ENCODE measurements at places on chromosomes 5 and 9.

- no peak for DNase-seq
These were observed 274.2 kb upstream of the DAB2 start for GRCh38 chr5:39698838-39699560.

DNA sequence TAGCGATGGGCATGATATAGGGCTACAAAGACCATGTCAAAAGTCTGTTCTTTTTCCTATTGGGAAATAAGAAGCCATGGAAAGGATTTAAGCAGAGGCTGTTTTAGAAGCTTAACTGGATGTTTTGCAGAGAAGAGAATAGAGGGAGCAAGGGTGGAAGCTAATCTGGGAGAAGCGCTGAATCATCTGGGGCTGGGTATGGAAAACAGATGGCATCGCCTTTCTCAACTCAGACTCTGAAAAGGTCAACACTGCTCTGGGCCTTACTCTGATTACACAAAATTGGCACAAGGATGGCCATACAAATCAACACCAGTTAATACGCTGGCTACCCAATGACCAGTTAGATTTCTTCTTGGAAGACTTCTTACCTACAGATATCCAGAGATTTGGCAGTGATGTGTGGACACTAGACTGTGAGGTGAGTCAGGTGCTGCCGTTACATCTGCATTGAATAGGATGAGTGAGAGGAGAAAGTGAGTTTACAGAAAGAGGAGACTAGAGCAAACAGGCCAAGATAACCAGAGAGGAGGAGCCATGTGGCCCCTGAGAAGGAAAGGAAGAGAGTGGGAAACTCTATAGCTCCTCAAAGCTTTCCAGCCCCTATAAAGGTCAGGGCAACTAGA lies 6.2 kb upstream of the TCERG1 start:
- DNase-seq: no peak

DNA sequence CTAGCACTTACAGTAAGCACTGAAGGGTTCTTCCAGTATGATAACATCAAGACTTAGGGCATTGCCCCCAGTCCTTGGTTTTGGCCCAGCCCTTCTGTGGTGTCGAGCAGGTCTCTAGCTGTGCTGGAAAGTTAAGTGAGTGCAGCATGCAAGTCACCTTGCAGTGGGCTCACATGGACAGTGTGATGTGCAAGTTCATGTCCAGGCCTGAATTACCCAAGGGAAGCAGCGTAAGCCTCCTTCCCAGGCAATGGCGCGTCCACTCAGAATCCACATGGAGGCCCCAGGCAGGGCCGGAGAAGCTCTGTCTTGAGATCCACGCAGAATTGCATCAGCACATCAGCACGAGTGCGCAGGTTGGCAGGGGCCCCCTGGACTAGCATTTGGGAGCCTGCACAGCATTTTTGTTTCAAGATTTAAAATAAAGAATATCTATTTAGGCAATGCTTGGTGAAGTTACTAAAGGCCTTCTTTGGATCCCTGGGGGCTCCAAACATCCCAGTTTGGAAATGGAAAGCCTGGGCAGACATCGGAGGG lies 108.4 kb upstream of the ALDH1B1 start:
- DNase-seq: peak; percentile 75

GRCh38 chr9:6460189-6460768 lies 47.3 kb downstream of the UHRF2 start:
- no peak for DNase-seq

DNA sequence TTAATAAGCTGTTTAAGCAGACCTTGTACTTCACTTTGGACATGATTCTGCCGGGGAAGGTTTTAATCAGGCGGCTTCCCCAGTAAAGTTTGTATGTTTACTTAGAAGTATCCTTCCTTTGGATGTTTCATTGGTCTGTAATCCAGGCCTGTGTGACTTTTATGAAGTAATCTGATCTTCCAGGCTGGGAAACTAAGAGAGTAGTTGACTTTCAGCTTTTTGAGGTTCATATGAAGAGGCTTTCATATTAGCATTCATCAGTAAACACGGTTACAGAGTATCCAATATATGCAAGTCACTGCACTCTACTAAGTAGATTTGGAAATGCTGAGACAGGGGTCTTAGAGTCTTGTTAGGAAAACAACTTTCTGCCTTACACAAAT lies 1.1 kb downstream of the DNAJC21 start:
- no peak for DNase-seq

DNA sequence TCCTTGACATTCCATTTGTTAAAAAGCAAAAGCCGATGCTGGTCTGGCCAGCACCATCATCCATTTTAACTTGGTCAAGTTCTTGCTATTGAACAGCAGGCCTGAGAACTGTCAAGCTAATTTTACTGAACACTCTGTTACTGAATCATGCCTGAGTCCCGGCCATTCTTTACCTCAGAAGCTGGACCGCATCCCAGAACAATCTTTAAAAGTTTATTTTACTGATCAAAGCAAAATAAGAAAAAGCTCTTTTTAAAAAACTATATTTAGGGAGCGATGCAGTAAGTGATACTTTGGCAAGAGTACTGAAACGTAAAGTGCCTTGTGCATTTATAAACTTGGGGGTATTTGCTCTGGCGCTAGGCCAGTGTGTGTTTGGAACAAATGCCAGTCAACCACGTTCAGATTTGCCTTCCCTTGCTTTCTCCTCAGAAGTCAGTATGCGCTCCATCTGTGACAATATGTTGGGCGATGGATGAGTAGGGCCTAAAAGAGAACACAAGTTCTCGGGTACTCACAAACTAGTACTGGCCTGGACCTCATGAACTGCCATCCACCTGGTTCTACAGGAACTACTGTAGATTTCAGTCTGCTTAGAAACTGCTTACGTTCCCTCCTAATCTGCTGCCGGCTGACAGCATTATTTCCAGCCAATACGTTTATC lies 161.9 kb downstream of the MAPKAP1 start:
- no peak for DNase-seq
